NCI-H2081 (cell line): ENCODE measurements at places on chromosomes 2 and 18.

GRCh38 chr2:10221443-10221842 is 81.3 kb upstream of the HPCAL1 start:
- DNase-seq, result peak; percentile 37

- peak; percentile 3 for DNase-seq
These were observed 126.7 kb downstream of the TMX3 start for GRCh38 chr18:68588169-68588568.

DNA sequence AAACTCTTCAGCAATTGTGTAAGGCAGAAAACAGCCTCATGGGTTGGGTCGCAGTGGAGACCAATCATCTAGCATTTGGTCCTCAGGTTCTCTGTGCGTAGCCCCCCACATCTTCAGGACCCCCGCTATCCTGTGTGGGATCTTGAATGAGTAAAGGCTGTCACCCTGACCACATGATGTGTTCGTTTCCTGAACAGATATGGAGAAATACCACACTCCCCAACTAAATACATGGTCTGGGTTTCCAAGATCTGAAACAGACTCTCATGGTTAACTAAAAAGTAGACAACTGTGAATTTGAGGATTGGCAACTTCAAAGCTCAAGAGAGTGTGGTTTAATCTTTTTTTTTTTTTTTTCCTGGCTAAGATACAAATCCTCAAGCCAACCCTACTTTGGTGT is 23.2 kb downstream of the DOCK10 start:
- DNase-seq, result no peak

GRCh38 chr18:48931680-48932461 is 18.9 kb downstream of the SMAD7 start:
- DNase-seq, result no peak

DNA sequence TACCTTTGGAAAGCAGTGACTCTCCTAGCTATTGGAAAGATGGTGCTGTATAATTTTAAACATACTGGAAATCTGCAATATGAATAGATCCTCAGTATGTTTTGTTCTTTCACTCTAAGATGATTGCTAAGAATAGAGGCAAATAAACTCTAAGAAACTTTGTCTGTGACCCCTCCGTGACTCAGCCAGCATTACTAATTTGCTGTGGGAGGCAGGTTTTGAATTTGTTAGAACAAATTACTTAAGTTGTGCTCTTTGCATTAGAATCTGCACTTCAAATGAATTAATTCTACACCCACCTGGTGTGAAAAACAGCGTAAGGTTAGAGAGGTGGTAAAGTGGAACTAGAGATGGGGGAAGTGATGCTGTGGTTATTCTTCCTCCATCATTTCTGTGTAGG is 142.2 kb downstream of the RAPGEF4 start:
- no peak for DNase-seq

- DNase-seq, result no peak
These were observed 29.7 kb upstream of the IL1B start for GRCh38 chr2:112866128-112866835.
